ENCODE measurements at places on chromosomes 13 and 19. TPM values are rescaled to one million over a fixed set of nuclear protein-coding genes. Genes with fewer than 3 reads are reported as not detected.

Gene RPL18A
- 4,048 TPM for total RNA-seq

Gene PBX4
- total RNA-seq = 42.7 TPM

Gene TMEM255B
- 0.89 TPM for total RNA-seq

Gene C13orf42
- total RNA-seq = not detected

Gene ZSCAN5C
- total RNA-seq = not detected

Data from T-cell (primary cell).